Large intestine (tissue), 12 donors: ENCODE measurements at places on chromosomes 13 and 19. TPM values are rescaled to one million over a fixed set of nuclear protein-coding genes. Genes with fewer than 3 reads are reported as not detected.

DNA sequence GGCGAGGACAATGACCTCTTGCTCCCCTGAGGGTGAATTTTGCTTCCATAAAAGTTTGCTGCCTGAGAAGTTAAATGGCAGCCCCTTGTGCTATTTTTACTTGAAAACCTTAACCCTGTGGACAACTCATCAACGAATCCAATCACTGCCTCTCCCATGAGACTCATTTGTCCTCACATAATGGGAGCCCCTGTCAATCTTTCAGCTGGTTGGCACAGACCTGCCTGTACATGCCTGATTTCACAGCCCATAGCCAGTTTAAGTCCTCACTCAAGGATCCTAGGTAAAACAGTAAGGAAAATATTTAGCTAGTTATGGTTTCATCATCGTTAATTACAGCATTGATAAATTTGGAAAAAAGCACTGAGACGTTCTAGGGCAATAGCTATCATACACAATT is 207.4 kb downstream of the NHLRC3 start:
- no peaks in the 10 kb centered on the region for H3K27me3 ChIP-seq
- no peak overlapping the region for H3K4me3 ChIP-seq
- no peaks in the 10 kb centered on the region for H3K36me3 ChIP-seq
- H3K27ac ChIP-seq = no peak overlapping the region
- DNase-seq = no peak

CFD gene
- 6.1 TPM for polyA plus RNA-seq

GRCh38 chr13:101178406-101178805 is 237.9 kb downstream of the NALCN start:
- H3K4me3 ChIP-seq = no peak overlapping the region
- no peaks in the 10 kb centered on the region for H3K4me1 ChIP-seq
- no peak overlapping the region for H3K27ac ChIP-seq

TMEM145 gene
- 3.3 TPM for polyA plus RNA-seq

BSPH1 gene
- polyA plus RNA-seq = not detected

LAIR2 gene
- 0.09 TPM for polyA plus RNA-seq

DNA sequence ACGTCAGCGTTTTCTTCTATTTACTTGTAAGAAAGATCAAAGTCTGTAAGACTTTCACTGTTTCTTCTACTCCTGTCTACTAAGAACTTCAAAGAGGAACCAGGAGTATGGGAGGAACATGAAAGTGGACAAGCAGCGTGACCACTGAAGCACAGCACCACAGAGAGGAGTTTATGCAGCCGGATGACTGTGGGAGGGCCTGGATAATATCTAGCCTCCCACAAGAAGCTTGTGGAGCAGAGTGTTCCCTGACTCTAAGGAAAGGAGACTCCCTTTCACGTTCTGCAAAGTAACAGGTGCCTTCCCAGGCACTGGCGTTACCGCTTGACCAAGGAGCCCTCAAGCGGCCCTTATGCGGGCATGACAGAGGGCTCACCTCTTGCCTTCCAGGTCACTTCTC is 83.6 kb upstream of the PDCD5 start:
- H3K36me3 ChIP-seq = no peaks in the 10 kb centered on the region
- H3K27ac ChIP-seq = no peak overlapping the region
- no peak for DNase-seq
- no peaks in the 10 kb centered on the region for H3K27me3 ChIP-seq
- no peaks in the 10 kb centered on the region for H3K4me1 ChIP-seq

IL4I1 gene
- 3.5 TPM for polyA plus RNA-seq

DNA sequence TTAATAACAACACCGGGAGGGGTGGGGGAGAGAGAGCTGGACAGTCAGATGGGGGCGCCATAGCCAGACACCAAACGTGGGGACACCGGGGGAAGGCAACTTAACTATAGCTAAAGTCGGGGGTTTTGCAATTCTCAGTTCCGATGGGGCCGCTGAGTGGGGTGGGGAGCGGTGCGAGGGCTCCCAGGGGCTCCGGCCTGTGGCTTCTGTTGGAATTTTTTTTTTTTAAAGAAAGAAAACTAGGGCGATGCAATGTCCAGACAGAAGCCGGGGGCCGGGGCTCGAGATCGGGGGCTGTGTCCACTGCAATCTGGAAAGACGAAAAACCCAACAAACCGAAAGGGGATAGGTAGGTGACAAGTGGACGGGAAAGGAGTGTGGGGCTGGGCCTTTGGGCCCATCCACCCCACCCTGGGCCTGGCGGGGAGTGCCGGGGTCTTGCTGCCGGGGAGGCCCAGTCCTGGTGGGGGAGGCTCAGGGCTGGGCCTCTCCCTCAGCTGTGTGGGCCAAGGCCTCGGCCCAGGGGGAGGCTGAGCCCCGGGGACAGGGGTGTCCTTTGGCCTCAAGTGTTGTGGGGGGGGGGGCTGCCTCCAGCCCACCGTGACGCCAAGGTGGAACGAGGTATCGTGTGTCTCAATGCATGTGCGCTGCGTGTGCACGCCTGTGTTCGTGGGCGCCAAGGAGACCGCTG is 17.3 kb downstream of the PRKCSH start:
- H3K27me3 ChIP-seq = peaks cover 8% of the 10 kb centered on the region
- H3K4me1 ChIP-seq = no peaks in the 10 kb centered on the region
- H3K36me3 ChIP-seq = peaks cover 24% of the 10 kb centered on the region
- no peak overlapping the region for H3K4me3 ChIP-seq
- no peak overlapping the region for H3K27ac ChIP-seq

PNMA8A gene
- 6.0 TPM for polyA plus RNA-seq

GRCh38 chr13:99522298-99522697 is 21.0 kb downstream of the TM9SF2 start:
- H3K36me3 ChIP-seq = peaks cover 78% of the 10 kb centered on the region
- no peak for DNase-seq
- H3K4me3 ChIP-seq = no peak overlapping the region
- no peaks in the 10 kb centered on the region for H3K27me3 ChIP-seq

DNA sequence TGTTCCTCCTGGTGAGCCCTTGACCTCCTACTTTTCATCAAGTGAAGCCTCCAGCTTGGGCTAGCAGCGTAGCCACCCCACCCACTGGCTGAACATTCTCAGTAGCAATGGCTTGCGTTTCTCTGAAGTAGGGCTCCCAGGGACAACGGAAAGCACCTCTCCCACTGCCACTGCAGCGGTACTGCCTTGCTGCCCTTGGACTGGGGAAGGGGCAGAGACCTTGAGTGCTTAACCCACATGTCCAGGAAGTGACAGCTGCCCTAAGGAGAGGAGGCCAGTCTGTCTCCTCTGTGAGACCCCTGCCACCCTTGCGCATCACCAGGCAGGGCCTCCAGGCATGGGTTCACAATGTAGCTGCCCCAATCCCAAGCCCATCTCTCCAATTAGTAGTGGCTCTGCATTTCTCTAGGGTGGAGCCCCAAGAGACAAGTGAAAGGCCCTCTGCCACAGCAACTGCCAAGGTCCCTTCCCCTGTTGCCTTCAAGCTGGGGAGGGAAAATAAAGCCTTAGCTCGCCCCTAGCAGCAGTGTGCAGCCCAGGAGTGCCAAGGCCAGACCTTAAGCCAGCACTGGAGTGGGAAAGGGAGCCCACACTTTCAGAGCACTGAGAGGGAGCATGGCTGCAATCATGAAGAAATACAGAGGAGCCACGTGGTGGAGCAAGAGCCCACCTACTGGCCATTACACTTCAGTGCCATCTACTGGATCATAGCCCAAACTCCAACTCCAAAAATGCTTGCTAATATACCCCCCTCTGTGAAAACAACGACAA is 175.9 kb upstream of the TRPC4 start:
- H3K36me3 ChIP-seq = no peaks in the 10 kb centered on the region
- no peak for DNase-seq
- no peaks in the 10 kb centered on the region for H3K4me1 ChIP-seq
- no peaks in the 10 kb centered on the region for H3K27me3 ChIP-seq
- H3K4me3 ChIP-seq = no peak overlapping the region
- no peak overlapping the region for H3K27ac ChIP-seq

APOE gene
- 77.8 TPM for polyA plus RNA-seq

DNA sequence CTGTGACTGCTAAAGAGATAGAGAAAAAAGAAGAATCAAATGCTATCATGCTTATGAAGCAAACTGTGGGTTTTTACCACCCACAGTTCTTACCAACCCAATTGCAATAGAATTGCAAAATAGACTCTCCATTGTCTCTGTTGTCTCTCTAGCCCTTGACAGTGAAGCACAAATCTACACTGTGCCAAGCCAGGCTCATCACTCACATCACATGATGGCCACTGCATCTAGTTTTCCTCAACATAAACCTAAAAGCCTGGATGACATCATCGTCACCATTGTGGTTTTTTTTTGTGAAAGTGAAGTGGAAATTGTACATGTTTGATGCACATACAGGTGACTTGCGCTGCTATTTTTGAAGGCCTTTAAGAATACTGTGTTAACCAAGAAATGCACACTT is 56.1 kb downstream of the KL start:
- H3K36me3 ChIP-seq = no peaks in the 10 kb centered on the region
- no peak for DNase-seq
- no peaks in the 10 kb centered on the region for H3K27me3 ChIP-seq
- H3K4me3 ChIP-seq = no peak overlapping the region
- no peak overlapping the region for H3K27ac ChIP-seq
- H3K4me1 ChIP-seq = peaks cover 22% of the 10 kb centered on the region

DNA sequence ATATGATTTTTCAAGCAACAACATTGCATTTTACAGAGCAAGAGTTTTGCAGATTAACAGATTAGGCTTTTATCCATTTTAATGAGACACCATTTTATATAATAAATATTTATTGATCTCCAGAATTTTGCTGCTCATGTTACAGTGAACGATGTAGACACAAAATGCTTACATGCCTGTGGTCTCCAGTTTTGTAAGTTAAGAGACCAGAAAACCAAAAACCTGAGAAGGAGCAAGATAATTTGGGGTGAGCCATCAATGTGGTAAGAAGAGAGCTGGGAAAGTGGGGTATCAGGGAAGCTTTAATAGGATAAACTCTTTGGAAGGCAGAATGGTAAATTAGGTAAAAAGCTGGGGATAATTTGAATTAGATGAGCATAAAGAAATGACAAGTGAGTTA is 2100.5 kb upstream of the PCDH20 start:
- H3K36me3 ChIP-seq = no peaks in the 10 kb centered on the region
- no peak overlapping the region for H3K4me3 ChIP-seq
- no peak overlapping the region for H3K27ac ChIP-seq
- H3K4me1 ChIP-seq = no peaks in the 10 kb centered on the region
- no peak for DNase-seq

IGFL2 gene
- polyA plus RNA-seq = 0.36 TPM

DNA sequence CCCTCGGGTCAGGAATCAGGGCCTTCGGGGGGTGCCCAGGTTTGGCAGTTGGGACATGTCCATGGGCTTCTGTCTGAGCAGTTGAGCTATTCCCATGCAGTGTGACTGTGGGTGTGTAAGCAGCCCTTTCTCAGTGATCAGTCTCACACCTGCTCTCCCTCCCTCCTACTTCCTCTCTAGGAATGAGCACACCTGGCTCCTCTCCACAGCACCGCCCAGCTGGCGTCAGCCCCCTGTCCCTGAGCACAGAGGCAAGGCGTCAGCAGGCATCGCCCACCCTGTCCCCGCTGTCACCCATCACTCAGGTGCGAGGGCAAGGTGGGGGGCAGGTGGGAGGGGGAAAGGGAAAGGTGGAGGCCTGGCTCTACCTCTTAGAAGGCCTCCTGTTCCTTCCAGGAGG is 25.9 kb downstream of the COMP start:
- no peaks in the 10 kb centered on the region for H3K27me3 ChIP-seq
- H3K36me3 ChIP-seq = no peaks in the 10 kb centered on the region
- no peak overlapping the region for H3K27ac ChIP-seq
- no peak for DNase-seq
- peaks cover 18% of the 10 kb centered on the region for H3K4me1 ChIP-seq

MVB12A gene
- 53.5 TPM for polyA plus RNA-seq

KLK2 gene
- polyA plus RNA-seq = 0.15 TPM

- H3K36me3 ChIP-seq = peaks cover 8% of the 10 kb centered on the region
- H3K4me3 ChIP-seq = no peak overlapping the region
- no peak for DNase-seq
- H3K27ac ChIP-seq = no peak overlapping the region
These were observed 88.1 kb downstream of the MIPEP start for GRCh38 chr13:23801141-23801540.

ZNF560 gene
- polyA plus RNA-seq = 0.06 TPM

PLD3 gene
- polyA plus RNA-seq = 272 TPM

PEAK3 gene
- 0.15 TPM for polyA plus RNA-seq

LILRA2 gene
- 0.24 TPM for polyA plus RNA-seq

ZNF714 gene
- 17.0 TPM for polyA plus RNA-seq
